Fibroblast of skin of back (primary cell): ENCODE measurements at places on chromosomes 7 and 10.
A peak's percentile ranks its signal among the peaks of the same experiment; 100 is the strongest.

DNA sequence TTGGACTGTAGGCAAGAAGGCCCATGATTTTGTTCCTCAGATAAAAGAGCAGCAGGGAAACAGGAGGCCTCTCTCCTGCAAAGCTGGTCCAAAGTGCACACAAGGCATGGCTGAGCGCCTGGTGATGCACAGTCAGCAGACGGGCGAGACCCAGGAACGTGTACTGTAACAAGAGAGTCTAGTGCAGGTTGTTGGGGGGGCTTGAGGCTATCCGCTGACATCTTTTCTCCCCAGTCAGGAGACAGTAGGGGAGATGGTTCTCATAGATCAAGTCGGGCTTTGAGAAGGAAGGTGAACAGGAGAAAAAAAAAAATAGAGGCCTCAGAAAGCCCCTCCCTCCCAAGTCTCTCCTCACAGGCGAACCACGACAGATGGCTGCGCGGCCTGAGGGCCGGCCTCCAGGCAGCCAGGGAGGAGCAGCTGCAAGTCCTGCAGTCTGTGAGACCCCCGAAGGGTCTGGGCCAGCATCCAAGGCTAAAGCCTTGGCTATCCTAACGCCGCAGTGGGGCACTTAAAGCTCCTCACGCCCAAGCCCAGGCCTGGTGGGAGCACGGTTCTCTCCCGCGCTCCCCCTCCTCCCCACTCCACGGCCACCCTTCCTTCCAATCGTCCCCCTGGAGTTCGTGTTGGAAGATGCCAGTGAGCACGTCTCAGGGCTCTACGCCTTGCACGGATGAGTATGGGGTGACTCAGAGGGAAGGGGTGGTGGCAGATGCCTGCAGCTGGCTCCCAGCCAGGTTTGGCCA is 68.3 kb downstream of the PRKAG2 start:
- peak; percentile 58 for DNase-seq

GRCh38 chr10:109250152-109250551 is 673.2 kb downstream of the XPNPEP1 start:
- DNase-seq, result no peak

- DNase-seq, result no peak
Observed at GRCh38 chr7:96699219-96699871, 10.3 kb downstream of the SEM1 start.

DNA sequence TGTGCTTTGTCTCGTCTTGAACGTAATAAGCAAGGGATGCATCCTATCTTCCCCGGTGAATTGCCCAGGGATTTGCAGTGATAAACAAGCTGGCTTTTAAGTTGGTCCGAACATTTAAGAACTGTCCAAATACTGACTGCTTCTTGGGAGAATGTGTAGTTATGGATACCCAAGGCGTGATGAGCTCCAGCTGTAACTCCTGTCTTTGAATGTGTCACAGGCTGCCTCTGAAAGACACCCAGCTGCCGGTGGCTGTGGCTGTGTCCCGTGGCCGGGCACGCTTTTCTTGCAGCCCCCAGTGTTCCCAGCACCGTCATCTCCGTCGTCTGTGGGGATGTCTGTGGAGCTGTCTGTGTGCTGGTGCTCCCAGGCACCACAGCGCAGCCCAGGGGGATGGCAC is 118.1 kb downstream of the GLRX3 start:
- DNase-seq, result no peak

GRCh38 chr7:11689096-11689495 is 142.9 kb downstream of the THSD7A start:
- no peak for DNase-seq

GRCh38 chr10:62728479-62728878 is 76.0 kb upstream of the ADO start:
- no peak for DNase-seq

GRCh38 chr7:12444785-12445184 is 41.1 kb upstream of the VWDE start:
- DNase-seq, result no peak
